B cell (primary cell): ENCODE measurements at places on chromosomes 11 and 22.

DNA sequence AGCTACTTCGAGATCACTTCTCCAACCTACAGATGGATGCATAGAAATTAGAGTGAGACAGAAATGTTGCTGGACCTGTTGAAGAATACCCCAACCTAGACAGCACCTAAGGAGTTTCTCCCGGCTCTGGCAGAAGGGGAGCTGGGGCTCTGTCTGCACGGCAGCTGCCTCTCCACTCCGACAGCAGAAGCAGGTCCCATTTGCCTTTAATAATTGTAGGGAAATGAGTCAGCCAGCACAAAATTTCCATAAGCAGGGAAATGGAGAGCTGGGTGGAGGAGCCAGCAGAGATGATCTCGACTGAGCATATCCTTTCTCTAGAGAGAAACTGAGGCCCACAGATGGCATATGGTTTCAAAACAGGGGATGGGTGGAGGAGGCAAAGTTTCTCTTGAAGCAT lies 80.1 kb downstream of the EFCAB6 start:
- no peaks in the 10 kb centered on the region for H3K36me3 ChIP-seq
- DNase-seq, result no peak
- H3K27me3 ChIP-seq, result no peaks in the 10 kb centered on the region
- H3K27ac ChIP-seq, result no peak overlapping the region

DNA sequence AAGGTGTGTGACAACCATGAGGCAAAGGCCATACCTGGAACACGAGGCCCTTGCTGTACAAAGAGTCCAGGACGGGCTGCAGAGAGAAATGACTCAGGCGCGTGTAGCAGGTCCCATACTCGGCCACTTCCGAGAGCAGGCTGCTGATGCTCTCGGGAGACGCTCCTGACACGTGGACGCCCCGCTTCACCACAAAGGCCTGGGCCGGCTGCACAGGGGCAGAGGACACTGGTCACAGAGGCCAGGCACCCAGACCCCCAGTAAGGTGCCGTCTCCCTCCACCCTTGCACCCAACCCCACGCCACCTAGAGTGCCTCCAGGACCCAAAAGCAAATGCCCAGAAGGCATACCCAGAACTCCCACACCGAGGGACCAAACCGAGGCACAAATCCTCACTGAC lies 15.5 kb downstream of the TUBGCP6 start:
- H3K4me1 ChIP-seq, result no peaks in the 10 kb centered on the region
- no peak for DNase-seq
- no peak overlapping the region for H3K27ac ChIP-seq
- H3K36me3 ChIP-seq, result peaks cover 47% of the 10 kb centered on the region

- H3K4me1 ChIP-seq, result peaks cover 13% of the 10 kb centered on the region
- H3K36me3 ChIP-seq, result no peaks in the 10 kb centered on the region
- no peak overlapping the region for H3K27ac ChIP-seq
- no peak overlapping the region for H3K4me3 ChIP-seq
Observed at GRCh38 chr11:122733318-122733717, 77.8 kb downstream of the UBASH3B start.

- DNase-seq, result no peak
- H3K4me1 ChIP-seq, result no peaks in the 10 kb centered on the region
- H3K4me3 ChIP-seq, result no peak overlapping the region
- no peaks in the 10 kb centered on the region for H3K36me3 ChIP-seq
Observed at GRCh38 chr11:11524436-11525061, 97.3 kb downstream of the GALNT18 start.

GRCh38 chr11:30488304-30488998 lies 97.7 kb downstream of the MPPED2 start:
- H3K4me3 ChIP-seq, result no peak overlapping the region
- no peak for DNase-seq
- no peaks in the 10 kb centered on the region for H3K4me1 ChIP-seq

GRCh38 chr11:33478111-33478573 lies 221.0 kb downstream of the HIPK3 start:
- no peaks in the 10 kb centered on the region for H3K36me3 ChIP-seq
- no peak overlapping the region for H3K4me3 ChIP-seq
- peaks cover 10% of the 10 kb centered on the region for H3K27me3 ChIP-seq
- no peaks in the 10 kb centered on the region for H3K4me1 ChIP-seq
- H3K27ac ChIP-seq, result no peak overlapping the region
- DNase-seq, result no peak
